ENCODE measurements at places on chromosomes 3 and 15.

DNA sequence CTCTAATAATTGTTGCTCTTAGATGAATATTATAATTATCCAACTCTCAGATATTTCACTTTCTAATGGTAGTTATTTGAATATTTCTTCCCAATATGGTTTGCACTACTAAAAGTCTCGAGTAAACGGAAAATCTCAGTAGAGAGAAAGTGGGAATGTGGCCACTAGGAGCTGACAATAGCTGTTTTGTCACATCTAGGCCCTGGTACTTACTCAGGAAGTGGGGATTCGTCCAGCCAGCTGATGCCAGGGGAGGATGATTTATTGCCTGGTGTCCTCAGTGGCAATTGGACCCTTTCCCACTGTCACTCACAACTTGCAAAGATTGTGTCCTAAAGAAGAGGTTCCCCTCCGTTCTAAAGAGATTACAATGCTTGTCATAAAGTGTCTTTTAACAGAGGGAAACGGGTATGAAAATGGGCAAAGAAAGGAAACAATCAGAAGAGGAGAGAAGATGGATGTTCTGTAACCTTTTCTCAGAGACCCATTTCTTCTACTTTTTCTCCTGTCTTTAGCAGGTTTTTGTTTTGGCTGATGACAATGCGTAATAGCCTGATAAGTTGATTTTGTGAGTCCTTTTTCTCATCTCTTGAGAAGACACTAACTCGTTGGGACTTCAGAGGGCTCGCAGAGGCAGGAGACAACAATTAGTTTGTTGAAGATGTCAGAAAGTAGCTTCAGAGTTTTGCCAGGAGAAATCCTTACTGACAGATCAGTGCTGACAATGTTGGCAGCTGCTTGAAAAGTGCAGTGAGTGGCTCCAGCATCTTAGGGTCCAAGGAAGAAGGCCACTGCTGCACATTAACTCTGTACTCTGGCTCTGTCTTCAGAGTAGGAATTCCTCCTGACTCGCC is 320.6 kb downstream of the MECOM start:
- no peak for DNase-seq
- H3K36me3 ChIP-seq = no peaks in the 10 kb centered on the region
- H3K27ac ChIP-seq = no peak overlapping the region
- no peaks in the 10 kb centered on the region for H3K4me1 ChIP-seq

DNA sequence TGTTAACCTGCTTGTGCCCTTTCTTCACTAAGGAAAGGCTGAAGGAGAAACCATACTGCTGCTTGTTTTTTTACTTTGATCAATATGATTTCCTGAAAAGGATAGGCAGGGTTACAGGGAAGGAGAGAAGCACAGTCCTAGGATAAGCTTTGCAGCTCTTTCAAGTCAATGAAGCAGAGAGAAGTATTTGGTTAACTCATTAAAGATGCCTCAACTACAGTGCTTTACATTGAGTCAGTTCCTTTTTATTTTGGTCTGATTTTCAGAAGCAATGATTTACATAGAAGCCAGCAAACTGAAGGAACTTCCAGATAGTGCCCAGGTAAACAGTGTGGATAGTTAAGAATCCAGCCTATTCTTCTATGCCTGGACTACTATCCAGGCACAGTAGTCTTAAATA is 64.8 kb downstream of the ARIH1 start:
- no peak overlapping the region for H3K4me3 ChIP-seq
- no peaks in the 10 kb centered on the region for H3K27me3 ChIP-seq
- H3K27ac ChIP-seq = no peak overlapping the region
- peaks cover 6% of the 10 kb centered on the region for H3K4me1 ChIP-seq
- H3K36me3 ChIP-seq = no peaks in the 10 kb centered on the region
- no peak for DNase-seq

- H3K27me3 ChIP-seq = no peaks in the 10 kb centered on the region
- H3K4me1 ChIP-seq = no peaks in the 10 kb centered on the region
Observed at GRCh38 chr3:164498917-164499316, 579.4 kb downstream of the SI start.

- H3K27me3 ChIP-seq = no peaks in the 10 kb centered on the region
- H3K4me1 ChIP-seq = peaks cover 11% of the 10 kb centered on the region
- no peak overlapping the region for H3K4me3 ChIP-seq
- peak overlapping the region; percentile 4 for H3K27ac ChIP-seq
- H3K36me3 ChIP-seq = no peaks in the 10 kb centered on the region
- no peak for DNase-seq
Observed at GRCh38 chr15:82544431-82544830, 4.2 kb upstream of the RPS17 start.

DNA sequence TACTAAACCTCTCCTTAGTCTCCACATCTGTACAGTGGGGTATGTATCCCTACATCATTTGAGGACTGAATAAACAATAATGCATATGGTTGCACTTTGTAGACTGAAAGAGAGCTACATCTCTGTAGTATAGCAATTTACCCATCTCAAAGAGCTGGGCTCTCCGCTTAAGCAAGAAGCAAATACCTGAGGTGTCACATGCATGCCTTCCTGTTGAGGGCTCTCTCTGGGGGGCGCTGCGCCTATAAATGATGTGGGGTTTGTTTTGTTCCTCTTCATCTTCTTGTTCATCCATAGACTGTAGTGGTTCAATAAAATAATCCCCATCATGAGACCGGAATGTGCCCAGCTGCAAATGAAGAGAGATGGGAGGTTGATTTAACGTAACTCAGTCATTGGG is 6.8 kb downstream of the ADAMTS9 start:
- no peak for DNase-seq
- peaks cover 4% of the 10 kb centered on the region for H3K4me1 ChIP-seq
- H3K36me3 ChIP-seq = peaks cover 21% of the 10 kb centered on the region
- no peak overlapping the region for H3K4me3 ChIP-seq
- H3K27me3 ChIP-seq = no peaks in the 10 kb centered on the region

DNA sequence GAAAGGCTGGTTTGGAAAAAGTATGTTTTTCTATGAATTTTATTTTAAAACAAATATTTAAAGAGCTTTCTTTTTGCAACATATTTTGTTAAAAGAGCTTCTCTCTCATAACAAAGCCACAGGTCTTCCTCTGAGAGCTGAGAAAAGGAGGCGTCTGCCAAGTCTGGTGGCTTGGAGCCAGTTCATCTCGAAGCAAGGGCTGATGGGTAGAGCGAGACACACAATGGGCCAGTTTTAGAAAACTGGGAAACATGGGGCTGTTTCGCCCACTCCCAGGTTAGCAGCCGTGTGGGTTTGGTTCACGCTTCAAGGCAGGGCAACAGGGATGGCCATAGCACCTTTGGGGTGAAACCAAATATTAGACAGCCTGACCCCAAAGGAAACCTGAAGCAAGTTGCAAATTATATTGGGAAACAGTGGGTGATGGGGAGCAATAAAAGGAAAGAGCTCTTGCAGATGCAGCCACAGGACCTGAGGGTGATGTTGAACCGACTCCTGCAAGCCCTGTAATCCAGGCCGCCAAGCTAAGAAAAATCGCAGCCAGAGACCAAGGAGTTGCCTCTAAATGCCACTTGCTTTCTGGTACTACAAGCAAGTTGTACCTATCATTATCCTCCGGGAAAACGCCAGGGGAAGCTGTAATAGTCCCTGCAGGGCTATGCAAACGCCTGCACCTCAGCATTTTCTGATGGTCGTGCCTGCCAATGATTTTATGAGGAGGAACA is 88.4 kb upstream of the GALNT15 start:
- H3K27me3 ChIP-seq = no peaks in the 10 kb centered on the region
- H3K4me3 ChIP-seq = no peak overlapping the region
- DNase-seq = no peak
- H3K36me3 ChIP-seq = no peaks in the 10 kb centered on the region
- peaks cover 23% of the 10 kb centered on the region for H3K4me1 ChIP-seq
- H3K27ac ChIP-seq = peak overlapping the region; percentile 36

DNA sequence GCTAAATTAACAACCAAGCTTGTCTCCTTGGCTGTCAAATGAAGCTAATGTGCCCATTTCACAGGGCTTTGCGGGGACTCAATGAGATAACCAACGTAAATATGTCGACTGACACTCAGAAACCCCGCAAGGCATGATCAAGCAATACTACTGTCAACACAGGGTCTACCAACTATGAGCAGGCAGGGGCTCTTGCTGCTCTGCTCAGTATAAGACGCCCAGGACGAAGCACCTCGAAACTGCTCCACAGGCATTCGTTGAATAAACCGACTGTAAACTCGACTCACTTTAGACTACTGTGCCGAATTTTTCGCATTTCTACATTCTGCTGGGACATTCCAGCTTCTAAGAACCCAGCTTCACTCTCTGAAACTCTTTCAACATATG is 55.0 kb downstream of the FEZF2 start:
- H3K4me3 ChIP-seq = peak overlapping the region; percentile 42
- H3K4me1 ChIP-seq = no peaks in the 10 kb centered on the region
- no peak overlapping the region for H3K27ac ChIP-seq
- H3K27me3 ChIP-seq = no peaks in the 10 kb centered on the region
- DNase-seq = no peak
- peaks cover 5% of the 10 kb centered on the region for H3K36me3 ChIP-seq

DNA sequence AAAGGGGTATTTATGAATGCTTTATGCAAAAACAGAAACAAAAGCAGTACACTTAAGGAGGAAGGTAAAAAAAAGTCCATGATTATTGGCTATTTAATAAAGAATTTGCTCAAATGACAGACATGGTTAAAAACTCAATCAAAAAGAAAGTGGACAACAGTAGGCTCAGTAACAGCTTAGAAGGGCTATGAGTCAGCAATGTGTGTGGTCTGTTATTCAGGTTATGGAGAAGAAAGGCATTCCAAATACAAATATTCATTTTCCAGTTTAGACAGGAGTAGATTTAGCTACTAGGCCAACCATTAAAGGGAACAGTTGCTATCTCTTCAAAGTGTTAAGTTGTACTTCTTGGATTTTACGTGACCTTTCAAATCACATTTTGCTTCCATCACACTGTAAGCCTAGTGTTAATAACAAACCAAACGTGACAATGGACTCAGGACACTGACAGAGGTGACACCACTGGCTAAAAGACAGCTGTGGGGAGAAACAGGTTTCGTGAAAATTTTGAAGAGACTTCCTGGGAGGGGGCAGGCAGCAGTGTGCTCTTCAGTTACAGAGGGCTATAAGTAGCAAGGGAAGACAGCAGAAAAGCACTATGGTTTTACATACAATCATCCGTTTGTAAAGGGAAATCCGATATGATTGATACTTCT is 41.7 kb upstream of the MYO5C start:
- no peaks in the 10 kb centered on the region for H3K36me3 ChIP-seq
- H3K27me3 ChIP-seq = no peaks in the 10 kb centered on the region
- H3K27ac ChIP-seq = no peak overlapping the region
- no peaks in the 10 kb centered on the region for H3K4me1 ChIP-seq
- no peak overlapping the region for H3K4me3 ChIP-seq

- H3K27me3 ChIP-seq = no peaks in the 10 kb centered on the region
- H3K4me1 ChIP-seq = no peaks in the 10 kb centered on the region
- H3K4me3 ChIP-seq = no peak overlapping the region
- H3K27ac ChIP-seq = peak overlapping the region; percentile 60
Observed at GRCh38 chr3:48619541-48620524, 1.7 kb downstream of the TMEM89 start.

GRCh38 chr3:169453256-169454059 is 210.1 kb downstream of the MECOM start:
- no peak for DNase-seq
- no peaks in the 10 kb centered on the region for H3K36me3 ChIP-seq
- H3K27me3 ChIP-seq = no peaks in the 10 kb centered on the region
- H3K4me3 ChIP-seq = no peak overlapping the region
- no peak overlapping the region for H3K27ac ChIP-seq

GRCh38 chr15:92845126-92845508 is 55.0 kb upstream of the CHD2 start:
- no peaks in the 10 kb centered on the region for H3K36me3 ChIP-seq
- H3K27me3 ChIP-seq = no peaks in the 10 kb centered on the region
- H3K27ac ChIP-seq = no peak overlapping the region

DNA sequence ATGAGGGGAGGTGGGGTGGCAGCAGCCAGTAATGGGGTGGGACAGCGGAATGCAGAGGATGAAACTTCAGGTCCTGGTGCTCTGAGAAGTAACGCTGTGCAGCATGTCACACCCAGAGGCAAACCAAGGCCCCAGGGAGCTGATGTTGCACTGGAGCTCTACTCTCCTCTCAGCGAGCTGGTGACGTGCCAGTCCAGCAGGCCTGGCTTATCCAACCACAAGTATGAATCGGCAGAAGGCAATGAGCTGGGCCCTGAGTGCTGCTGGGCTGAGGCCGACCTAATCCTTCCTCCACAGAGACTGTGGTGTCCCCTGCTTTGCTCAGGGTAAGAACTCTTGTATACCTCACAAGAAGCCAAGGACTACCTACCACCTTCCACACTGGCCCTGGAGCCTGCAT is 30.5 kb downstream of the CD86 start:
- H3K36me3 ChIP-seq = no peaks in the 10 kb centered on the region
- H3K4me1 ChIP-seq = no peaks in the 10 kb centered on the region
- DNase-seq = no peak
- no peaks in the 10 kb centered on the region for H3K27me3 ChIP-seq
- no peak overlapping the region for H3K27ac ChIP-seq

GRCh38 chr15:51497806-51498205 is 124.8 kb downstream of the DMXL2 start:
- no peak overlapping the region for H3K27ac ChIP-seq
- H3K27me3 ChIP-seq = no peaks in the 10 kb centered on the region
- no peaks in the 10 kb centered on the region for H3K36me3 ChIP-seq
- DNase-seq = no peak
- H3K4me3 ChIP-seq = no peak overlapping the region

- no peaks in the 10 kb centered on the region for H3K36me3 ChIP-seq
- H3K4me1 ChIP-seq = no peaks in the 10 kb centered on the region
- no peak for DNase-seq
- H3K27me3 ChIP-seq = no peaks in the 10 kb centered on the region
- no peak overlapping the region for H3K27ac ChIP-seq
Observed at GRCh38 chr3:26004172-26004571, 214.3 kb downstream of the OXSM start.

DNA sequence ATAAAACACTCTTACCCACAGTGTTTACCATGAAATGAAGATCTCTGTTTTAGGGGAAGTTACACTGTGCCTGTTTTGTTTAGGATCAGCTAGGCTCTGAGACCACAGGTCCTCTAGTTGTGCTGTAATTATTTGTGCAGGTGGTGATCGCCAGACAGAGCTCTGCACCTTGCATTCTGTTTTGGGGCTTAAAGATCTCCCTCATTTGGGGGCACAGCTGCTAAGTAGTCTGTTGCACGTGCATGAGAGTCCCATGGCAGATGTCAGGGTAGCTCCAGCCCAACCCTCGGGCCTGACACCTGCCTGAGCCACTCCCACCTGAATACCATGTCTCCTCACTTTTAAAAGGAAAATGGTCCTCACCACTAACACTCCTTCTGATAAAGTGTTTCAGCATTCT is 12.4 kb downstream of the C3orf20 start:
- no peak overlapping the region for H3K4me3 ChIP-seq
- H3K4me1 ChIP-seq = no peaks in the 10 kb centered on the region
- no peak for DNase-seq
- no peak overlapping the region for H3K27ac ChIP-seq
- H3K27me3 ChIP-seq = no peaks in the 10 kb centered on the region
- no peaks in the 10 kb centered on the region for H3K36me3 ChIP-seq

All from vagina (tissue), 2 donors.